ENCODE measurements at places on chromosomes 2 and 18.

GRCh38 chr18:67599277-67599676 lies 82.8 kb upstream of the DSEL start:
- DNase-seq, result no peak

GRCh38 chr2:7205151-7205830 lies 288.1 kb downstream of the RNF144A start:
- no peak for DNase-seq

GRCh38 chr2:207494137-207494536 lies 35.6 kb upstream of the CREB1 start:
- no peak for DNase-seq

- DNase-seq, result no peak
Measured at GRCh38 chr2:136149011-136149410, 31.1 kb upstream of the CXCR4 start.

GRCh38 chr18:9536354-9537152 lies 61.2 kb downstream of the RALBP1 start:
- no peak for DNase-seq

- no peak for DNase-seq
Measured at GRCh38 chr2:75088791-75089190, 110.5 kb downstream of the TACR1 start.

- no peak for DNase-seq
Measured at GRCh38 chr2:128380961-128381938, 62.6 kb upstream of the HS6ST1 start.

GRCh38 chr2:226679389-226680065 lies 120.1 kb downstream of the IRS1 start:
- DNase-seq, result no peak

DNA sequence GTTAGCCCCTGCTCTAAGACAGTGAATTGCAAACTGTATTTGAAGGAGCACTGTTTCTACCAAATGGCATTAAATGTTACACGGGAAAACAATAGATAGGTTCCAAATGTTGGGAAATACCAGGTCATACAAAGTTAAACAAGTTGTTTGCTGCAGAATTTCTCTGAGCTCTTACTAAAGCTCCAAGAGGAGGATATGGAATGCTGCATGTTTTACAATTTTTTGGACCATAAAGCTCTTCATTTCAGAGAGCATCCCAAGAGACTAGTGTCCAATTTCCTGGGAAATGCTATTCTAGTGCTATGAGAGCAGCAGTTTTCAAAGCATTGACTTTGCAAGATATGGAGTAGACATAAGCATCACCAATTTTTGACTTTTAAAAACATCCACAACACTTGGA lies 155.6 kb upstream of the CCDC68 start:
- DNase-seq, result no peak
